ENCODE measurements at places on chromosomes 12 and 14. TPM values are rescaled to one million over a fixed set of nuclear protein-coding genes. Genes with fewer than 3 reads are reported as not detected.

- DNase-seq = no peak
Observed at GRCh38 chr12:2410496-2410895, 357.7 kb downstream of the CACNA1C start.

CLEC4D gene
- total RNA-seq = not detected

- DNase-seq = no peak
Observed at GRCh38 chr14:104665657-104666522, 23.5 kb upstream of the INF2 start.

ASCL1 gene
- total RNA-seq = not detected
